Mesangial cell (primary cell): ENCODE measurements at places on chromosomes 2 and 18. TPM values are rescaled to one million over a fixed set of nuclear protein-coding genes. Genes with fewer than 3 reads are reported as not detected.

The POLE4 gene
- 16.5 and 18.3 TPM in 2 replicates for total RNA-seq

The GAL3ST2 gene
- 1.0 TPM in 1 of 2 replicates, not detected in the other for total RNA-seq

The TUBB8B gene
- 0.63 TPM in 1 of 2 replicates, not detected in the other for total RNA-seq

The RAPH1 gene
- 6.7 and 8.8 TPM in 2 replicates for total RNA-seq

The NAGK gene
- total RNA-seq = 84.0 and 91.7 TPM in 2 replicates

The WNT10A gene
- 1.1 and 10.5 TPM in 2 replicates for total RNA-seq

The LGALSL gene
- 3.3 and 4.7 TPM in 2 replicates for total RNA-seq

The GBX2 gene
- total RNA-seq = 0.89 and 2.1 TPM in 2 replicates

The TMEM247 gene
- total RNA-seq = not detected in 2 replicates

The LYPD6 gene
- 2.9 and 5.9 TPM in 2 replicates for total RNA-seq

The ADRA2B gene
- not detected in 2 replicates for total RNA-seq

The GCC2 gene
- 4.2 and 6.5 TPM in 2 replicates for total RNA-seq

The FRZB gene
- total RNA-seq = under 0.01 and 0.38 TPM in 2 replicates

The TEKT4 gene
- total RNA-seq = not detected in 2 replicates

The SOWAHC gene
- total RNA-seq = 8.9 and 10.4 TPM in 2 replicates

The HRH4 gene
- not detected in 2 replicates for total RNA-seq

The STAT4 gene
- under 0.01 and 0.38 TPM in 2 replicates for total RNA-seq

The AFG3L2 gene
- 33.2 and 38.6 TPM in 2 replicates for total RNA-seq

The C18orf32 gene
- total RNA-seq = 25.6 and 34.2 TPM in 2 replicates

The TUBA3E gene
- total RNA-seq = not detected in 2 replicates

The PDCD1 gene
- not detected in 2 replicates for total RNA-seq

The FAM124B gene
- not detected in 2 replicates for total RNA-seq

The CREG2 gene
- total RNA-seq = 2.8 TPM in 1 of 2 replicates, not detected in the other

The RAPGEF4 gene
- total RNA-seq = 0.16 and 0.38 TPM in 2 replicates

The FAM237A gene
- total RNA-seq = not detected in 2 replicates

The SERPINB11 gene
- total RNA-seq = not detected in 2 replicates

The CCDC88A gene
- 21.0 and 37.0 TPM in 2 replicates for total RNA-seq

The GRHL1 gene
- total RNA-seq = 1.1 and 1.5 TPM in 2 replicates

The NEU4 gene
- total RNA-seq = under 0.01 TPM in 1 of 2 replicates, not detected in the other

The ALK gene
- total RNA-seq = not detected in 2 replicates

The BCL11A gene
- total RNA-seq = 3.6 and 5.6 TPM in 2 replicates

The CCDC74B gene
- total RNA-seq = 8.8 and 23.8 TPM in 2 replicates

The CNDP1 gene
- total RNA-seq = not detected in 2 replicates

The AGBL5 gene
- total RNA-seq = 18.1 and 33.8 TPM in 2 replicates

The MOB4 gene
- total RNA-seq = 14.6 and 19.7 TPM in 2 replicates

The DSG1 gene
- not detected in 2 replicates for total RNA-seq

The LRATD1 gene
- total RNA-seq = 0.49 and 2.8 TPM in 2 replicates

The CCBE1 gene
- total RNA-seq = 5.1 and 14.0 TPM in 2 replicates

The RAB6C gene
- not detected in 2 replicates for total RNA-seq

The MYL1 gene
- total RNA-seq = 0.13 TPM in 1 of 2 replicates, not detected in the other

The NDC80 gene
- 1.0 and 33.2 TPM in 2 replicates for total RNA-seq

The SPR gene
- total RNA-seq = 22.7 and 26.0 TPM in 2 replicates

The GKN1 gene
- not detected in 2 replicates for total RNA-seq

The ASXL3 gene
- 0.33 and 0.76 TPM in 2 replicates for total RNA-seq

The DLX2 gene
- 0.16 TPM in 1 of 2 replicates, not detected in the other for total RNA-seq

The PAX8 gene
- total RNA-seq = 118 and 299 TPM in 2 replicates

The VWA3B gene
- total RNA-seq = under 0.01 TPM in 1 of 2 replicates, not detected in the other

The EPHA4 gene
- 11.9 and 16.7 TPM in 2 replicates for total RNA-seq
